ENCODE measurements at places on chromosomes 4 and X.
A peak's percentile ranks its signal among the peaks of the same experiment; 100 is the strongest.

GRCh38 chr4:80196259-80196921 is 913 bp upstream of the PRDM8 start:
- peak; percentile 71 for DNase-seq

GRCh38 chr4:126273746-126274145 is 959.0 kb downstream of the FAT4 start:
- DNase-seq: no peak

- DNase-seq: no peak
These were observed 90.8 kb downstream of the AFF1 start for GRCh38 chr4:87025614-87026041.

DNA sequence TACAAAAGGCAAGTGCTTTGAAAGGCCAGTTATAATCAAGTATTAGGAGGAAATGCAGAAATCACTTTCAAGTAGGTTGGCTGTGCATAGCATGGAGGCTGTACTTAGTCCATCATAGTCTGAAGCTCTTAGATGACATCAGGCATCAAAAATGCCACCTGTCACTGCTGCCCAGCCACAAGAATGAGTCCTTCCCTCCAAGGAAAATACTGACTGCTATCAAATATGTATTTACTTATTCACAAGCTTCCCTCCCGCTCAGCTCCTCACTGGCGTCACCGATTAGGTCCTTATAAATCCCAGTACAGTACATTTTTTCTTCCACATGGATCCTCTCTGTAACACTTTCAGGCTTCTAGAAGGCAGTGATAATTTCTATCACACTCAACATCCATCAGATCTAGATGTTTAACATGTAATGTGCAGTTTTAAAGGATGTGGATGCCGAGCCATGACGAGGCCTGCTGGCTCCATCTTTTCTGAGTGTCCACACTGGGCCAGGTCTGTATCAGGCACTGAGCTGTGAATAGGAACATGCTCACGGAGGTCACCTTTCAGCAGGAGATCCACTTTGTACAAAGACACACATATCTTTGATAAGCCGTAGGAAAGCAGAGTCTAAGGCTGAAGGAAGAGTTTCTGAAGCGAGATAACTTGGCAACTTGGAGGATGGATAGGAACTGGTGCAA is 121.9 kb downstream of the PALLD start:
- no peak for DNase-seq

DNA sequence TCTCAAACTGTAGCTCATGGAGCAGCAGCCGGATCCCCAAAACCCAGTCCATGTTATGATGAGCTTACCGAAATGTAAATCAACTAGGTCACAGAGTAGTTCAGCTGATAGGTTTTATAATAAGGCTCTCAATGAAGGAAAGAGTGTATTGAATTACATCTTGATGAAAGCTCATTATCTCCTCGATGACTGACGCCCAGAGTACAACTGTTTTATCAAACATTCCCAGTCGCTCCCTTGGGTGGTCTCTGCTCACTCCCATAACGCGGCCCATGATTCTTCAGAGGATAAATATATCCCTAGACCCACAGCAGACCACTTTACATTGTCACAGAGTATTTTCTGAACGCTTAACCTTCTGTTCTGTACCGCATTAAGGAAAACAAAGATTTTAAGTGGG is 452.3 kb upstream of the GALNT7 start:
- DNase-seq: no peak
